Fibroblast of lung (primary cell): ENCODE measurements at places on chromosomes 6 and 20. TPM values are rescaled to one million over a fixed set of nuclear protein-coding genes. Genes with fewer than 3 reads are reported as not detected.
A peak's percentile ranks its signal among the peaks of the same experiment; 100 is the strongest.

GRCh38 chr6:106098383-106099234 is 12.5 kb downstream of the PRDM1 start:
- peak overlapping the region; percentile 91 for H3K27ac ChIP-seq
- H3K27me3 ChIP-seq = no peaks in the 10 kb centered on the region
- peak; percentile 88 for DNase-seq
- peak overlapping the region; percentile 62 for H3K4me3 ChIP-seq
- H3K4me1 ChIP-seq = peaks cover 3% of the 10 kb centered on the region
- no peaks in the 10 kb centered on the region for H3K36me3 ChIP-seq

GRCh38 chr6:150567380-150567779 is 32.3 kb upstream of the PLEKHG1 start:
- no peaks in the 10 kb centered on the region for H3K36me3 ChIP-seq
- no peak overlapping the region for H3K27ac ChIP-seq
- H3K27me3 ChIP-seq = no peaks in the 10 kb centered on the region
- DNase-seq = no peak
- no peak overlapping the region for H3K4me3 ChIP-seq
- H3K4me1 ChIP-seq = no peaks in the 10 kb centered on the region

DNA sequence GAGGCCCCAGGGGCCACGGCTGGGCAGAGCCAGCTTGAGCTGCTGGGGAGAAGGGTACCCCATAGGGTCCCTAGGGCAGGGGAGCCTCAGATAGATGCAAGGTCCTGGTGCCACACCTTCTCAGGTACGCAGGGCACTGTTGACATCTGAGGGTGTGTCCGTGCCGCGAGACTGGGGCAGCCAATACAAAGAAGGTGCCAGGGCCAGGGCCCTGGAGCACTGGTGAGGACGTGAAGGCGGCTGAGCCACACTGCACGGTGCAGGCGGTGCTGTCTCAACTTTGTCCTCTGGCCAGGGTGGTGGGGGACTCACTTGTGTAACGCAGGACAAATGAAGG is 649 bp upstream of the LRRC73 start:
- H3K36me3 ChIP-seq = peaks cover 22% of the 10 kb centered on the region
- H3K27ac ChIP-seq = peak overlapping the region; percentile 62
- DNase-seq = no peak

Gene ZBTB12
- 9.5 and 13.2 TPM in 2 replicates for total RNA-seq

DNA sequence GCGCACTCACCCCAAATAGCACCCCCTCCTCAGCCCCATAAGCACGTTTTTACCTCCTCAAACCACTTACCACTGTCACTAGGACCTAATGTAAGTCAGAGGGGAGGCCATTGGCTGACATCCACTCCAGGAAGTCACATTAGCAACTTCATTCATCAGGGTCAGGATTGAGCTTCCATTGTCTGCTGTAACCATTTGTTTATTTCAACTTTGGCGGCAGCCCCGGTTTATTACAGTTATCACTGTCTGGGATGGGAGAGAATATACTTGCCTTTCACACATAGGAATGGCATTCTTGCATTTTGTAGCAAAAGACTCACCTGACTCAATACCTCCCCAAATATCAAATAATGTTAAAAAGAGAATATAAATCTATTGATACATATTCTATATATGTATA is 38.3 kb downstream of the MAFB start:
- no peaks in the 10 kb centered on the region for H3K4me1 ChIP-seq
- DNase-seq = peak; percentile 6
- no peak overlapping the region for H3K27ac ChIP-seq
- no peaks in the 10 kb centered on the region for H3K36me3 ChIP-seq
- no peak overlapping the region for H3K4me3 ChIP-seq

DNA sequence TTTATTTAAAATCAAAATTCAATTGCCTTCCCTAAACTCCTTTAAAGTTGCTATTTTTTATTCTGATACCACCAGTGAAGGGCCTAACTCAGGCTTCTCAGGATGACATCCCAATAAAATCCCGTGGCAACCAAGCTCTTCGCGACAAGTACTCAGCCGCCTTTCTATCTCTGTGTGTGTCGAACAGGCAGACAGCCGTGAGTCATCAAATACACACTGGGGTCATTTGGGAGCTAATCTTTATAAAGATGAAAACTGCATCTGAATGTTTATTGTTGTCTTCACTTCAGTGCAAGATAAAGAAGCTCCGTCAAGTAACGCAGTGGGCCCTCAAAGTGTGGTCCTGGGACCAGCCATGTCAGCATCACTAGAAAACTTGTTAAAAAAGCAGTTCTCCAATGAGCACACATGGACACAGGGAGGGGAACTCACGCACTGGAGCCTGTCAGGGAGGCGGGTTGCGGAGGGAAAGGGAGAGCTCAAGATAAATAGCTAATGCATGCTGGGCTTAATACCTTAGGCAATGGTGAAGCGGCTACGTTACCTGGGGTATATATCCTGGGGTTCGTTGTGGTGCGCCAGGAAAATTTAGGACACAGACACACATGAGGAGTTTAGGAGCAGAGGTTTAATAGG is 119.3 kb downstream of the RNF144B start:
- no peaks in the 10 kb centered on the region for H3K36me3 ChIP-seq
- H3K4me1 ChIP-seq = peaks cover 2% of the 10 kb centered on the region
- no peaks in the 10 kb centered on the region for H3K27me3 ChIP-seq
- peak; percentile 48 for DNase-seq
- no peak overlapping the region for H3K27ac ChIP-seq

Gene IPCEF1
- total RNA-seq = 0.26 and 0.33 TPM in 2 replicates

- H3K36me3 ChIP-seq = no peaks in the 10 kb centered on the region
- peak; percentile 30 for DNase-seq
- peaks cover 6% of the 10 kb centered on the region for H3K4me1 ChIP-seq
- H3K27me3 ChIP-seq = no peaks in the 10 kb centered on the region
These were observed 215.5 kb downstream of the ZDHHC14 start for GRCh38 chr6:157596461-157596860.

DNA sequence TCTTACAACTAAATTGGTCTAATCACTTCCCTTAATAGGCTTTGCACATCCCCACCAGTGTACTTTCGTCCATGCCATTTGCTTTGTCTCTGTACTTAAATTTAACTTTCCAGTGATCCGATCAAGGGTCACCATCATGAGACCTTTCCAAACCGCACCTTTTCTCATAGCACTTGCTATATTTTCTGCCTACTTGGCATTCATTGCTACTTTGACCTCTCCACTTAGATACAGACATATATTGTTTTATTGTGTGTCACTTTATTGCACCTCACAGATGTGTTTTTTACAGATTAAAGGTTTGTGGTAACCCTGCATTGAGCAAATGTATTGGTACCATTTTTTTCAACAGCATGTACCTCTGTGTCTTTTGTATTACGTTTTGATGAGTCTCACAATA is 14.8 kb downstream of the SUMO4 start:
- no peaks in the 10 kb centered on the region for H3K27me3 ChIP-seq
- no peak overlapping the region for H3K27ac ChIP-seq
- no peak for DNase-seq
- no peak overlapping the region for H3K4me3 ChIP-seq

DNA sequence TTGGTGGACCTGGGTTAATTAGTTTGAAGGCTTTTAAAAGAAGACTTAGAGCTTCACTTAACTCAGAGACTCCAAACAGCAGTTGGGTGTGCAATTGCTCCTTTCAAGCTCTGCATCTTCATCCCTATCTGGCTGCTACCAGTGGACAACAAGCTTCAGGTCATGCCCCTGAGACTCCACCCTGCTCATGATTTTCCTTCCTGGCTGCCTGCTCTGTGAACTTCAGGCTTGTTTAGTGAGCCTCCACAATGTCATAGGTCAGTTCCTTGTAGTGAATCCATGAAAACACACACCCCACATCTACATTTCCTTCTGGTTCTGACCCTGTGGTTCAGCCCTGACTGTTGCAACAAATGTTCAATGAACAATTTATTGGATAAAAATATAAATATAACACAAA is 61.1 kb upstream of the MARCKS start:
- H3K4me3 ChIP-seq = no peak overlapping the region
- no peaks in the 10 kb centered on the region for H3K36me3 ChIP-seq
- no peaks in the 10 kb centered on the region for H3K4me1 ChIP-seq
- H3K27ac ChIP-seq = no peak overlapping the region
- DNase-seq = no peak
- no peaks in the 10 kb centered on the region for H3K27me3 ChIP-seq

DNA sequence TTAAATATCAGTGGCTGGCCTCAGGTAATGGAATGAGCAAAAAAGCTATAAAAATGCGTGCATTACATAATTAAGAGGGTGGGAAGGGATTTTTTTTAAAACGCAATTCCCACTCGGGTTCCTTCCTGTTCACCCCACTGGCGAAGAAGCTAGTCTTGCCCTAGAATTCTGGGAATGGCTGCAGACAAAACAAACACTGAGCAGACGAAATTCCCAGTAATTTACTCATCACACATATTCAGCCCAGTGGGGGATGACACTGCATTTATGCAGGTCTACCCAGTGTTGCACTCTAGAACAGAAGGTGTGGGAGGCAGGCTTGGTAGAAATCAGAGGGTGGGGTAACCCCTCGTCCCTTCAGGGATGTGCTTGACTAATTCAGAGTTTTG is 2695.0 kb upstream of the DEFB115 start:
- no peaks in the 10 kb centered on the region for H3K4me1 ChIP-seq
- no peaks in the 10 kb centered on the region for H3K27me3 ChIP-seq
- H3K27ac ChIP-seq = peak overlapping the region; percentile 16
- H3K4me3 ChIP-seq = no peak overlapping the region

DNA sequence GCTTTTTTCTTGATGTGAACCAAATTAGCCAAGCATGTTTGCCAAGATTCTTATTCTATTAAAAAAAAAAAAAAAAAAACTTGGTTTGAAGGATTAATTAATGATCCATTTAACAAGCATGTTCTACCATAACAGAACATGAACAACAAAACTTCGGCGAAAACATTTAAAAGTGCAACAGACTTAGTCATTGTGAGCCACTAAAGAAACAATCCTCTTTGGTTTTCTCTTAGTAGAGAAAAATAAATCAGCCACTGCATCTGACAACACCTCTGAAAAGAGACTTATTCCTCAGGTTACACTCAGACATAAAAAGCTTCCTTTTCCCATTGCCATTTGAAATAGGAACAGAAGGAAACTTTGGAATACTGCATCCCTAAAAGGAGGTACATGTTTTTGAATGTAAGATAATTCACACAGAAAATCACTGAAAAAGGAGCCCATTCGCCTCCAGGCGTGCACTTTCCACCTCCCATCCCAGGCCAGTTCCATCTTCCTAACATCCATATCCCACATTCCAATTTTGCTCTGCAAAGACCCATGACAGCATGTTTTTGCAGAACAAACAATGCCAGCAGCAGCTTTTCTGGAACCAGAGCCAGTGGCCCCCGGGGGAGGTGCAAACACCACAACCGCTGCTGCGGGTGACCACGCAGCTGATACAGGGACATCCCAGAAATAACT is 79.5 kb downstream of the ZMYND8 start:
- H3K4me1 ChIP-seq = peaks cover 17% of the 10 kb centered on the region
- peak; percentile 73 for DNase-seq
- peak overlapping the region; percentile 53 for H3K27ac ChIP-seq
- H3K4me3 ChIP-seq = no peak overlapping the region

DNA sequence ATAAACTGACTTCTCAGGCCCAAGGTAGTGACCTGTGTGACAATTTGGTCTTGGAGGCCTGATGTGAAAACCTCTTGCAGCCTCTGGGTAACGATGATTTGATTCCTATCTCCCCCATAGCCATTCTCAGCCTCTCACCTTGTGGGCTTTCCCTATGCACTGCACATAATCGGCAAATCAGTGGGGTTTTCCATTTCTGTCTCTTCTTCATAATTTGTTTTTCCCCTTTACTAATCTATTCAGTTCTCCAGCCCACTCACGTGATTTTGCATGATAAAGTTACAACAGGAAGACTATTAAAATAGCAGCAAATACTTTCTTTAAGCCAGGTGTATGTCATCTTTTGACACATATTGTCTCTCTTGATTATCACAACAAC is 893.7 kb downstream of the TFAP2A start:
- no peak overlapping the region for H3K27ac ChIP-seq
- no peaks in the 10 kb centered on the region for H3K27me3 ChIP-seq
- peaks cover 6% of the 10 kb centered on the region for H3K4me1 ChIP-seq
- H3K36me3 ChIP-seq = no peaks in the 10 kb centered on the region

Gene STK38
- 17.7 and 26.9 TPM in 2 replicates for total RNA-seq

GRCh38 chr6:157194643-157195042 is 128.7 kb downstream of the TMEM242 start:
- H3K27ac ChIP-seq = no peak overlapping the region
- H3K27me3 ChIP-seq = no peaks in the 10 kb centered on the region
- peak; percentile 27 for DNase-seq
- no peaks in the 10 kb centered on the region for H3K4me1 ChIP-seq
- peaks cover 6% of the 10 kb centered on the region for H3K36me3 ChIP-seq
- H3K4me3 ChIP-seq = no peak overlapping the region

- peaks cover 9% of the 10 kb centered on the region for H3K27me3 ChIP-seq
- no peaks in the 10 kb centered on the region for H3K36me3 ChIP-seq
- no peaks in the 10 kb centered on the region for H3K4me1 ChIP-seq
- peak; percentile 79 for DNase-seq
- no peak overlapping the region for H3K4me3 ChIP-seq
These were observed 334.1 kb downstream of the TAF4 start for GRCh38 chr20:61731363-61732181.

Gene ADGRF1
- total RNA-seq = not detected in 2 replicates

DNA sequence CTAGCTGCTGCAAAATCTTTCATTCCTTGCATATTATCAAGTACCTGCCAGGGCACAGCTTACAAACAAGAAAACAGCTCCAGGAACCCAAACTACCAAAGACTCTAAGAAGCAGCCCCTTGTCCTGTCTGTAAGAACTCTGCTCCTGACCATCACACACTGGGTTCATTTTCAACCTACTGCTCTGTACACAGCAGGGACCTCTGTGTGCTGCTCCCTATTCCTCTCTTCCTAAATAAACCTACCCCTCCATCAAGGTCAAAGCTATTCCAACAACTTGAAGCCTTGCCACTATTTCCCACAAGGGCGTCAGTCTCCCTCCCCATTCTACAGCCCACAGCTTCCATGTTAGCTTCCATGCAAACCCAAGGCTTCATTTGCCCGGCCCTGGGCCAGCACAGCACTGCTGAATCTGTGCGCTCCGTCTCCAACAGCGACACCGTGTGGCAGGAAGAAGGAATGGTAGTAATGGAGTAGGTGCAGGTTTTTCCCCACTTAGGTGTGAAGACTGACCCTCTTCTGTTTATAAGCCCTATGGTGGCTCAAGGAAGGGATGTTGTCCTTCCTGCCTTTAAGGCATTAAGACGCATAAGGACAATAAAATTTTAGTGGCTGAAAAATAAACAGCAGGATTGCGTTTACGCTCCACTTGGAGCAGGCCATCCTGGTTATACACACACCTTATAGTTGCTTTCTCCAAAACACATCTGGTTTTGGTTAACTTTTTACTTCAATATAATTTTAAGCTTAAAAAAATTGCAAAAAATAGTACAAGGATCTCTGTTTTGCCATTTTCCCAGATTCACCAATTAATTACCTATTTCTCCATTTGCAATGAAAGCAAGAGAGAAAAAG is 115.2 kb upstream of the NXT1 start:
- no peaks in the 10 kb centered on the region for H3K36me3 ChIP-seq
- DNase-seq = peak; percentile 87
- peaks cover 2% of the 10 kb centered on the region for H3K27me3 ChIP-seq
- H3K4me1 ChIP-seq = peaks cover 12% of the 10 kb centered on the region

Gene DEFB132
- total RNA-seq = not detected in 2 replicates
